ENCODE measurements at places on chromosomes 5 and 9. TPM values are rescaled to one million over a fixed set of nuclear protein-coding genes. Genes with fewer than 3 reads are reported as not detected.

GRCh38 chr9:21576331-21577189 lies 94.4 kb upstream of the IFNE start:
- H3K27me3 ChIP-seq = peaks cover 27% of the 10 kb centered on the region
- H3K4me3 ChIP-seq = peak overlapping the region; percentile 7
- H3K36me3 ChIP-seq = no peaks in the 10 kb centered on the region
- peak; percentile 72 for DNase-seq

DNA sequence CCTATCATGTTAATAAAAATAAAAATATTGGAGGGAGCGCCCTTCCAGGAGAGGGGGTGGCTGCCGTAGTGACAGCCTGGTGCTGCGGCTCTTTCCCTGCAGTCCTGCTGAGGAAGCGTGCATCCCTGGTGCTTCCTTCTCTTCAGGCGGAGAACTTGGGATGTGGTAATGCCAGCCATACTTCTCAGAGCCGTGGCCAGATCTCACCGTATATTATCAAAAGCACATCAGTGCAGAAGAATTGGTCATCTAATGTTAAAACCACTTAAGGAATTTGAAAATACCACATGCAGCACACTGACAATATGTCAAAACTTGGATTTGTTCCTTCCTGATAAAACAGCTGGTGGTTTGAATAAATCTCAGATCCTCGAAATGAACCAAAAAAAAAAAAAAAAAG lies 17.7 kb downstream of the C9orf40 start:
- H3K27me3 ChIP-seq = peaks cover 14% of the 10 kb centered on the region
- H3K4me3 ChIP-seq = no peak overlapping the region
- no peaks in the 10 kb centered on the region for H3K4me1 ChIP-seq
- H3K36me3 ChIP-seq = no peaks in the 10 kb centered on the region
- H3K27ac ChIP-seq = no peak overlapping the region

GRCh38 chr5:88544671-88545070 lies 276.0 kb upstream of the TMEM161B start:
- no peak for DNase-seq
- no peaks in the 10 kb centered on the region for H3K36me3 ChIP-seq
- H3K4me1 ChIP-seq = no peaks in the 10 kb centered on the region
- peaks cover 2% of the 10 kb centered on the region for H3K27me3 ChIP-seq
- H3K27ac ChIP-seq = no peak overlapping the region

LPAR1 gene
- not detected for total RNA-seq

DNA sequence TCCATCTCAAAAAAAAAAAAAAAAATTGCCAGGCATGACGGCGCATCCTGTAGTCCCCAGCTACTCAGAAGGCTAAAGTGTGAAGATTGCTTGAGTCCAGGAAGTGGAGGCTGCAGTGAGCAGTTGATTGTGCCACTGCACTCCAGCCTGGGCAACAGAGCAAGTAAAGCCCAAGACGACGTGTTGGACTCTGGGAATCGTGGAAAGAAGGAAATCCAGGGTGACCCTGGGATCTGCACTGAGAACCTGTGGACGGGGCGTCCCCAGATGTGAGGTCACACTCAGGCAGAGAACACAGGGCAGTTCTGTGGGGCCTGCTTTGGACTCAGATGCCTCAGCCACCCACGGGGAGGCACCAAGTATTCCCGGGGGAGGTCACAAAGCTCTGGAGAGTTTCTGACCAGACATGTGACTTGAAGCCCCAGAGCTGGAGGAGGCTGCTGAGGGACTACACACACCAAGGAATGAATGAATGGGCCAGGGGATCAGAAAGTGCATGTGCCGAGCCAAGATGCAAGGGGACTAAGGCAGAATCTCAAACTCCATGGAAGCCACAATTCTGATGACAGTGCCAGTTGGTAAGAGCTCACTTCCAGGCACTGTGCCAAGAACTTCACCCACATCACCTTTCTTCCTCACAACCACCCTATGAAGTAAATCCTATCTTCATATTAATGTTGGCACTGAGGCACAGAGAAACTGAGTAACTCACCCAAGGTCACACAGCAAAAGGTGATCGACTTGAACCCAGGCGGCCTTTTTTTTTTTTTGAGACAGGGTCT lies 12.9 kb downstream of the DYNC2I2 start:
- H3K27ac ChIP-seq = peak overlapping the region; percentile 62
- H3K27me3 ChIP-seq = no peaks in the 10 kb centered on the region
- peaks cover 5% of the 10 kb centered on the region for H3K36me3 ChIP-seq

Measured in activated CD4-positive, alpha-beta T cell treated with anti-CD3 and anti-CD28 coated beads, Interleukin-2, amount 10 ng/mL, durations not matched to agents 24 days and 14 days (primary cell).